ENCODE measurements at places on chromosomes 3 and 15. TPM values are rescaled to one million over a fixed set of nuclear protein-coding genes. Genes with fewer than 3 reads are reported as not detected.

Gene CSPG5
- 0.18 TPM for total RNA-seq

Gene KNG1
- not detected for total RNA-seq

Gene SMAD6
- total RNA-seq, result 31.3 TPM

Gene CHRM5
- total RNA-seq, result under 0.01 TPM

Gene ZNF80
- total RNA-seq, result not detected

Gene SYNPR
- not detected for total RNA-seq

Gene STXBP5L
- under 0.01 TPM for total RNA-seq

Gene SLC51B
- total RNA-seq, result 2.0 TPM

Gene UACA
- total RNA-seq, result 87.3 TPM
